ENCODE measurements at places on chromosomes 1 and 21.

- DNase-seq: no peak
Observed at GRCh38 chr1:176577646-176578197, 114.7 kb downstream of the PAPPA2 start.

GRCh38 chr1:104459886-104460285, 710.2 kb downstream of the AMY1C start:
- DNase-seq: no peak

DNA sequence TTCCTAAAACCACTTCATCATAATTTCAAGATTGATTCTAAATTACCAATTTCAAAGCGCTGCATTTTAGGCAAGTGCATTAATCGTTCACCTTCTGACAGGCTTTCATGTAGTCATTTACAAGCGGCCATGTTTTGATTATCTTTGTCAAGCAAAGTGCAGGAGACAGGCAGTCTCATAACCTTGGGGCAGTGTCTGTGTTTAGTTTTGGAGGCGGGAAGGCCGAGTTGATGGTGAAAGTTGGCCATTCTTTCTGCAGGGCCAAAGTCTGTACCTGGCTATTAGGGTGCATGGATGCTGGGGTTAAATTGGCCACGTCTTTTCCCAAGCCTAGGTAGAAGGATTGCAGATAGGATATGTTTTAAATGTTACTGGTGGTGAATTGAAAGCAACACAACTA, 2.9 kb downstream of the AGPAT3 start:
- DNase-seq: no peak

DNA sequence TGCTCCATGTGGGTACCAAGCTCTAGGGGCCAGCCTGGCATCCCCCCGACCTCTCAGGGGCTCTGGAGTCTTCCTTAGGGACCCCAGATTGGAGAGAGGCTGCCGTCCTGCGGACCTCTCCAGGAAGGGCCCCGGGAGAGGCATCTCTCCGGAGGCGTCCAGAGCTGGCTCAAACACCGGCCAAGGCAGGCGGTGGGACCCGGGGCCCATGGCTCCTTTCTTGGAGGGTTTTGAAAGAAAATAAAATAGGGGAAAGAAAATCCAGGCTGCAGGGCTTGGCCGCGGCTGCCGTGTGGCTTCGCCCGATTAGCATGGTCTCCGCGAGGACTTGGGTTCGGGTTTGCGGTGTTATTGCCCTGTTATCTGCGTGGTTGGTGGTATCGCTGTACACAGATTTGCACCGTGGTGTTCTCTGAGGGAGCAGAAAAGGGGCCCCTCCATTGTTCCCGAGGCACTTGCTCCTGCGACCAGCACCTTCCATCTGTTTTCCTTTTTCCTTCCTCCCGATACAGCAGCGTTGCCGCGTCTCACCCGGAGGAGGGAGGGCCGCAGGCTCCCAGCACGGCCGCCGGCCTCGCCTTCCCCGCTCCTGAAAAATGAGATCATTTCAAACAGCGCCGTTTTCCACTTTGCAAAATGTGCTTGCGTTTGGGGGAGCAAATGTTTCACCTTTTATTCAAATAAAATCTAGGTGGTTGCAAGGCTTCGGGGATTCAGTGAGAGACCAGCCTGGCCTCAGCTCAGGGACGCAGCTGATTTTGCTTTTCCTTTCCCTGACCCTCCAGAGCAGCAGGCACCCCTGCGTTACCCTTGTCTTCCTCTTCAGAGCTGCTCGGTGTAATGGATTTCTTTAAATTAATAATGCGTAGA, 86.3 kb downstream of the PRDM16 start:
- DNase-seq: no peak

DNA sequence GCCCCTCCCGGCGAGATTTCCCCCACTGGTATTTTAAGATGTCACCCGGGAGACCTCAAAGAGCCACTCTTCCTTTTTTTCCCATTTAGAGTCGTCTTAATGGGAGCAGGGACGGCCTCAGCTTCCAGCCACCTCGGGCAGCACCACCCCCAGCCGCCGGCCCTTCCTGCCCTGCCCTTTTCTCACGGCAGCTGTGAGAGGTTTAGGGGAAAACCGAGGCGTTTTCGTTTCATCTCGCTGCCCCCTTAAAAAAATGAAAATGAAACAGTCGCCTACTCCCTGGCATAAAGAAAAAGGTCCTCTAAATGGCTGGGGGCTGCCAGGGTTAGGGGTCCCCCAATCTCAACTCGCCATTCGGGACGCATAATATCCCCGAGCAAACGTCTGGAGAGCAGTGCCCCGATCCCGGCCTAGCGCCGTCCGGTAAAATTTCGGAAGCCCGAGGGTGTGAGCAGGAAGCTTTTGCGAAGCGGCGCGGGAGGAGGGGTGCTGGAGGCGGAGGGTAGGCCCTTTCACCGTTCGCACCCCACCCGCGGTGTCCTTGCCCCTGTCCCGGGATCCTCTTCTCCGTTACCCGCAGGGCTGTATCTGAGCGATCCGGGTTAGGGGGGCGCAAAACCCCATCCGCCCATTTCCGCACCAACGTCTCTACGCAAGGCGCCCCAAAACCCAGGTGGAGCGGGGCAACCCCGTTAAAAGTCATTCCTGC, 1.2 kb downstream of the RUNX3 start:
- no peak for DNase-seq

DNA sequence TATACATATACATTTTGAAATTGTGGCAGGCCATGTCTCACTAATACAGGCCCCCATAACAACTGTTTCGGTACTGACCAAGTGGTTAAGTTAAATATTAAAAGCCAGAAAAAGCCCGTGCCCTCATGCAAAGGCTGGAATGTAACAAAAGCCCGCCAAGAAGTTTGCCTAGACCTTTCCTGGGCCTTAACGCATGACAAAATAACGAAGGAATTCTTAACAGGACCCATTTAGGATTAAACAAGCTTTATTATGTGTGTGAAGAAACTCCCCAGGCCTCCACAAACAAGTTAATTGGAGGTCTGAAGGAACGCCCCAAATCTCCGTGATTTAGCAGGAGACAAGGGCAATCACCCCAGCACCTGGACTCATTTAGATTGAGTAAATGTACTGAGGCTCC, 42.4 kb downstream of the TNFSF4 start:
- DNase-seq: no peak

DNA sequence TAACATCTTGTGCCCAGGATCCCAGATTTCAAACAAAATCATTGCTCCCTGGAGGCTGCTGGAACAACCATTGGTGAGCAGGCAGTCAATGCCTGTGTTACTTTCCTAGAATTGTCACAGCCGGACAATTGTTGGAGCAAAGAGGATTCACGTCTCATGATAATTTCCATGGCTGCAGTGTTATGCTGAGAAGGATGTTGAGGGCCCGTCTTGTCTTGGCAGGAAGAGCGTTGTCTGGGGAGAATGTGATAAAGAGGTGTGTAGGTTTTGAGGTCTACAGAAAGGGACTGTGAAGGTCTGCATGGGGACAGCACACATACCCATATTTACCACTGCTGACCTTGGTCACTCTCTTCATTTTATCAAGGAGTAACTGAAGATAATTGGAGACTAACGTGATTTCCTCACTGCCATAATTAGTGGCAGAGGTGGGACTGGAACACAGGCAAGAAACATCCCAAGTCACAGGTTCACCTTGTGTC, 6.3 kb downstream of the MECR start:
- DNase-seq: no peak

- no peak for DNase-seq
Observed at GRCh38 chr21:39263372-39263771, 50.1 kb downstream of the BRWD1 start.

GRCh38 chr21:38945545-38946245, 140.0 kb downstream of the ETS2 start:
- DNase-seq: peak; percentile 48

DNA sequence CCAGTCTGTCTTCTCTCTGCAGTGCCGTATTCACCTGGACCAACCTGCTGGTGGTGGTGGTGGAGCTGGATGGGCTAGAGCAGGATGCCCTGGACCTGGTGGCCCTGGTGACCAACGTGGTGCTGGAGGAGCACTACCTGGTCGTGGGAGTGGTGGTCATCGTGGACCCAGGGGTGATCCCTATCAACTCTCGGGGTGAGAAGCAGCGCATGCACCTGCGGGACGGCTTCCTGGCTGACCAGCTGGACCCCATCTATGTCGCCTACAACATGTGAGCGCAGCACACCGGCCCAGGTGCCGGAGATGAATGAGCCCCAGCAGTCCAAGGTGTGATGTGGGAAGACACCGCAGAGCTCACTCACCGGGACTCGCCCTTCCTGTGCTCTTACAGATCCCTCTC, 37.5 kb downstream of the S100B start:
- DNase-seq: no peak

DNA sequence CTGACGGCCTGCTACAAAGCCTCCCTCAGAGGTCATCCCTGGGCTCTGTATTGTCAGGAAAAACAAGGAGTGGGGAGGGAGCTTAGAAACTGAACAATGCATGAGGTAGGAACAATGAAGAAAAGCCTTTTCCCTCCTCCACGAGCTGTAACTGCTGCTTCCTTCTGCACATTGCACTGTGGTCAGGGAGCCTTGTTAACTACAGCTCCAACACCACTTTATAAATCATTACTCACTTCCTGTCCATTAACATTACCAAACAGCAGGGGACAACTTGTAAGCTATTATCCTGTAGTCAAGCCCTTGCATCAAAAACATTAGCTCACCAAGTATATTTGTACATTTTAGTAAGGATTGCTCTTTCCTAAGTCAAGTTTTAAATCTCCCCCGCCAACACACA, 336.0 kb upstream of the NR5A2 start:
- DNase-seq: peak; percentile 64

GRCh38 chr1:20885121-20885520, 98.0 kb upstream of the HP1BP3 start:
- no peak for DNase-seq

DNA sequence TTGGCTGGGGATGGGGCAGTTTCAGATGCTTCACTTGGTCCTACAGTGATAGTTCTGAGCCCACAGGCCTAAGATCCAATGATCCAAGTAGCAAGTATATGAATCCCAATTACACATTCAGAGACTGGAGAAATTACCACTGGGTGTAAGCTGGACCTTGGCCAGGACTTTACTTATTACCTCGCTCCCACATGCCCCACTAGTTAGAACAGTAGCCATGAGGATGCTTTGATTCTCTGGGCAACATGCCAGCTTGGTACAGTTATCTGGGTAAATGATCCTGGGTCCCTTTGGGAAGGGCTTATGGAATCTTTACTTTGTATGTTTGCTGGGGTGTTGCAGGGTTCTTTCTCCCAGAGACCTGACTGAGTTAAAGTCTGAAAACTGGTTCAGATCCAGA, 5.0 kb upstream of the FCAMR start:
- DNase-seq: peak; percentile 76

- no peak for DNase-seq
Observed at GRCh38 chr1:222424826-222425225, 123.1 kb downstream of the HHIPL2 start.

DNA sequence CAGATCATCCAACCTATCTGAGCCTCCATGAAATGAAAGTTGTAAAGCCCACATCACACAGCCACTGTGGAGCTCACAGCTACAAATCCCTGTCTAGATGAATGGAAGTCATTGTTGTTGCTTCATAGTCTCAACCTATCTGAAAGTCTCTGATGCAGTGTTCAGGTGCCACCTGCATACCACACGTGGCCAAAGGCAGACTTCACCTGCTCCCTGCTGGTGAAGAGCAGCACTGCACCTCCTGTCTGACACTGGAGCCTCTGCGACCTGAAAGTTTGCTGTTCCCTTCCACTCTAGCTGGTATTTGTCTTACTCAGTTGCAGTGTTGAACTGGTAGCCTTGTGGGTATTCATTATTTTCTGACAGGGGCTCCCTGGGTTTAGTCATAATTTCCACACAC, 18.4 kb downstream of the LORICRIN start:
- peak; percentile 17 for DNase-seq

DNA sequence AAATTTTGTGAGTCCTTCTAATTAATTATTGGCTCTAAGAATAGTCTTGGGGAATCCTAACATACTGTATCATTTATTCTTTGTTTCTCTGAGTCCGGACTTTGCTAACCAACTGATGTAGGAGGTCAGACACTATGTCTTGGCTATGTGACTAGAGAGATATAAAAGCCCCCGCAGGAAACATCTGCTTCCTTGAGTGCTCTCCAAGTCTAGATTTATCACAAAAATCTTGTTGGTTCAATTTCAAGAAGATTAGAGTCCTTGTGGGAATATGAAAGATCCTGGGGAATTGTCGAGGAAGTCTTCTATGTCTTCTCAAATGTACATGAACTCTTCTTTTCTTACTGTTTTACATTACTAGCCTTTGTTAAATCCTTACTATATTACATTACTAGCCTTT, 1712.5 kb downstream of the NCAM2 start:
- no peak for DNase-seq

DNA sequence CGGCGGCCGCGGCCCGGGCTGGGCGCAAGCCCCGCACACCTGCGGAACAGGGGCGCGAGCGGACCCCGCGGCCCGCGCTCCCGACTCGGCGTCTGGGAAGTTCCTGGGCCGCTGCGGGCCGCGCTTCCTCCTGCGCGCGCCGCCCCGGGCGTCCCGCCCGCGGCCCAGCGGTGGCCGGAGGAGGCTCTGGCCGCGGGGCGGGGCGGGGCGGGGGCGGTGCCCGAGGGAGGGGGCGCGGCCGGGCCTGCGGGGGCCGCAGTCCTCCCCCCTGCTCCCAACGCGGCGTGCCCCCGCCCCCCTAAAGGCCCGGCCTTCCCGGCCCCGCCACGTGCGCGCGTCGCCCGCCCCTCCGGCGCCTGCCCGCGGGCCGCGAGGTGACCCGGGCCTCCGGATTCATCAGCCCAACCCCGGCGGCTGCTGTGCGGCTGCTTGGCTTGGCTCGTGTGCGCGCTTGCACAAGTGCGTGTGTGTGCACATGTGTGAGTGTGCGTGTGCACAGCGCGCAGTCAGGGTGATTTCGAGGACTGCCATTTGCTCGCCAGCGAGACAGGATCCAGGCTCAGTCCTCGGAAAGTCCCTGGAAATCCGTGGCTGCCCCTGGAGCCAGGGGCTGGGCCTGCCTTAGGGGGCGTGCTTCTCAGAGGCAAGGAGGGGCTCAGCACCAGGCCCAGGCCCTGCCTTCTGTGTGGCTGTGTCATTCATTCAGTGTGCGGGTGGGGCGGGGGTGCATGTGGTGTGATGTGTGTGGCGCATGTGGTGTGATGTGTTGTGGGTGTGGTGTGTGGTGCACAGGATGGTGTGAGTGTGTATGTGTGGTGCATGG, at the start of gene C2CD2:
Gene C2CD2, minus strand, starts transcription at position 188 of the 823 bp plus-strand sequence. CDS start 370 bp downstream, outside the sequence.
- no peak for DNase-seq

- no peak for DNase-seq
Observed at GRCh38 chr1:167707942-167708341, 13.8 kb upstream of the MPZL1 start.

GRCh38 chr1:180343921-180344769, 114.1 kb downstream of the LHX4 start:
- peak; percentile 89 for DNase-seq

Measured in COR-L47 (cell line).